ENCODE measurements at places on chromosomes 12 and 14.
A peak's percentile ranks its signal among the peaks of the same experiment; 100 is the strongest.

DNA sequence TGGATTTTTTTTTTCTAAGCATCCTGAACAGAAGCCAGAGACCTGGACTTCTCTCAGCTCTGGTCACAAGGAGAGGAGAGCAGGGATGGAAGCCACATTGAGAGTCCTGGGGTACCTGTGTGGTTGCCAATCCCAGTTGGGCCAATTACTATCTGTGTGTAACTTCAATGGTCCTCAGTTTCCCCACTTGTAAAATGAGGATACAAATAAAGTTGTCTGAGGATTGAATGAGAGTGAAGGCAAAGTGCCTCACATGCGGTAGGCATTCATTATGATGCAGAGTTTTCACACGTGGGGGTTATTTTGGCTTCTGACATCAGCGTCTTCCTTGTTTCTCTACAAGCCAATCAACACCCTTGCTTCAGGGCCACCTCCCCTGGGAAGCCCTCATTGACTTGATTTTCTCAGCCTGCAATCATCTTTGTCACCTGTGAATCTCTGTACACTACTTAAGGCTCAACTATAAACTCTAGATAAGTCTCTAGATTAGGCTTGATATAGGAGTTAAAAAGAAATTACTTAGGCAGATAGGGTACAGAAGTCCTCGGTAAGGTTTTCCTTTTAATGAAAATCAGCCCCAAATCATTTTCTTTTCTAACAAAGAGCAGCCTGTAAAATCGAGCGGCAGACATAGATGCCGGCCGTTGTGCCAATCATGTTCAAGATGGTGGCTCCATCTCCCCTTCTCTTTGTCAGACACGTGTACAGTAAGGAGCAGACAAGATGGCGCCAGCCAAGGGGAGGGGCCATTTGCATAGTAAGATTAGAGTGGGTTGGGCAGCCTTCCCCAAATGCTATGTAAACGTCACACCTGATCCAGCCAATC, 37.8 kb upstream of the FICD start:
- no peak for DNase-seq

DNA sequence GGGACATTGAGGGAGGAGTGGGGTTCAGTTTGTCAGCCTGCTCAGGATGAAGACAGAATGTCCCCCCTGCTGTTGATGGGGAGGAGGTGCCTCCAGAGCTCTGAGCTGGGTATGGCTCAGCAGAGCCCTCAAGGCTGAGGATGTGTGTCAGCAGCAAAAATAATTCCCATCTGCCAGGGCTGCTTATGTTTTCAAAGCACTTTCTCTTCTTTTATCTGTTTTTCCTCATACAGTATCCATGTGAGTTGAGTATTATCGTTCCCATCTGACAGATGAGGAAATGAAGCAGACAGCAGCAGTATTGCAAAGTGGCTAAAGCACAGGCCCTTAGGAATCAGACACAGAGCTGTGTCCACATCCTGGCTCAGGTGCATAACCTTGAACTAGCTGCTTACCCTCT, 94.1 kb downstream of the SLC8A3 start:
- DNase-seq = no peak

DNA sequence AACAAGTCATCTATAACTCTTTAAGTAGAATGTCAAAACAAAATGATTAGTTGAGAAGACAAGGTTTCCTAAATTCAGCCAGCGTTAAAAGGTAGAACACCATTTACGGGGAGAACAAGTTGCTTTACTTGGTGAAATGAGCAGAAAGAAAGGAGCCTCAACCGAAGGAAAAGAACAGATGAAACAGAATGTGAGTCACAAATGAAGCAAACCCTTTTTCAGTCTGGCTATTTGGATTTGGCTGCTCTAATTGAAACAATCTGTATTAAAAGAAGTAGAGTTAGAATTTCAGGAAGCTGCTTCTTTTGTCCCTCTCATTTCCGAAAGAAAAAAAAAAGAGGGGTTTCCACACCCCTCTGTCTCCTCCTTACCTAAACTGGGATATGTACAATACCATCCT, 34.6 kb downstream of the CEP128 start:
- DNase-seq = no peak

- peak; percentile 57 for DNase-seq
These were observed 8.0 kb downstream of the YY1 start for GRCh38 chr14:100246809-100247428.

GRCh38 chr12:24754690-24755638, 193.9 kb downstream of the BCAT1 start:
- no peak for DNase-seq

DNA sequence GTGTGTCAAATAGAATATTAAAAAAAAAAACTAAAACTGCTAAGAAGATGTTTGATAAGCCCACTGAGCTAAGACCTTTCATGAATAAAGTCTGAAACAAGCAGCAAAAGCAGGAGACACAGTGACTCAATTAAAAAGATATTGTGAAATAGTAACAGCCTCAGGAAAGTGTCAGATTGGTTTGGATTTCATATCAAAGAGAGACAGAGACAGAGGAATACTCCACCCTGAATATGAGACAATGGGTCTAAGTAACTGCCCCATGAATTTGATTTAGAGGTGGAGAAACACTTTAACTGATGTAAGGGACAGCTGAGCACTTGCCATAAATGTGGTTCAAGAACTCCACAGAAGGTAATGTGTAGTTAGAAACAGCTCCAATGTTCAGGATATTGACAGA, 277.9 kb upstream of the FOXG1 start:
- no peak for DNase-seq

DNA sequence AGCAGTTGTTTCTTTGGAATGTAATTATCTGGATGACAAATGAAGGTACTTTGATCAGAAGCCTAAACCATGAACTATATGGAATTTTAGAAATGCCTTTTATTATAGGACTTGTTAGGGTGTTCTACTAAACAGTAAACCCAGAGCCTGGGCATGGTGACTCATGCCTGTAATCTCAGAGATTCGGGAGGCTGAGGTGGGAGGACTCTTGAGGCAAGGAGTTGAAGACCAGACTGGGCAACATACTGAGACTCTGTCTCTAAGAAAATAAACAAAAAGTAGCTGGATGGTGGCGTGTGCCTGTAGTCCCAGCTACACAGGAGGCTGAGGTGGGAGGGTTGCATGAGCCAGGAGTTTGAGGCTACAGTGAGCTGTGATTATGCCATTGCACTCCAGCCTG, 23.9 kb downstream of the PALS1 start:
- DNase-seq = no peak

- DNase-seq = no peak
These were observed 8.6 kb downstream of the EVL start for GRCh38 chr14:100073576-100074430.

DNA sequence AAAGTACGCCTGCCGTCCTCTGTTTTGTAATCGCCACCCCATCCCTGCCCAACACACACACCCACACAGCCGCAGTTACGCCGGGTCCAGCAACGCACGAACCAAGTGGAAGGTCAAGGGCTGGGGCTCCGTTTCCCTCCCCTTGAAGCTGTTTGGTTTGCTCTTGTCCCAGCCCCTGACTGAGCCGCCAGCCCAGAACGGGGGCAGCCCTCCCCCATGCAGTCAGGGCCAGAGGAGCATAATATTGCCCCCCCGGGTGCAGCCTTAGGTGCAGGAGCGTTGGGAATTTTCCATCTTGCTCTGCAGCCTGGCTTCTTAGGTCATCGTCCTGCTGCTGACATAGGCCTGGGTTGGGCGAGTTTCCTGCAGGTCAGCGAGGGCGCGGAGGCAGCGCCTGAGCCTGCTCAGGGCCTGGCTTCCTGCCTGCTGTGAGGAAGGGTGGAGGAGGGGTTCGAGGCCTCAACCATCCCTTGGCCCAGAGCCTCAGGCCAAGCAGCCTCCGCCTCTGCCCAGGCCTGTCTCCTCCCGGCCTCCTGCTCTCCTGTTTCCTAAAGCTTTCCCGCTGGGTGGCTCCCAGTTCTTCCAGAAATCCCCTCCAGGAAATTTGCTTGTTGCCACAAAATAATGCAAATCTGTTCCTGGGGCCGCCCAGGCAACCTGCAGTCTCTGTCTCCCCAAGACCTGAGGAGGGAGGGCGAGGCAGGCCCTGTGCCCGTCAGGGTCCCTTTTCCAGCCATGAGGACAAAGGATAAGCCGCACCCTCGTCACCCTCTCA, 44.5 kb downstream of the PSMA6 start:
- no peak for DNase-seq

- DNase-seq = no peak
These were observed 2.9 kb upstream of the AQP6 start for GRCh38 chr12:49969651-49970429.

GRCh38 chr12:2541631-2542204, 253.1 kb upstream of the FKBP4 start:
- DNase-seq = no peak

GRCh38 chr12:30691122-30691879, 4.4 kb downstream of the IPO8 start:
- no peak for DNase-seq

DNA sequence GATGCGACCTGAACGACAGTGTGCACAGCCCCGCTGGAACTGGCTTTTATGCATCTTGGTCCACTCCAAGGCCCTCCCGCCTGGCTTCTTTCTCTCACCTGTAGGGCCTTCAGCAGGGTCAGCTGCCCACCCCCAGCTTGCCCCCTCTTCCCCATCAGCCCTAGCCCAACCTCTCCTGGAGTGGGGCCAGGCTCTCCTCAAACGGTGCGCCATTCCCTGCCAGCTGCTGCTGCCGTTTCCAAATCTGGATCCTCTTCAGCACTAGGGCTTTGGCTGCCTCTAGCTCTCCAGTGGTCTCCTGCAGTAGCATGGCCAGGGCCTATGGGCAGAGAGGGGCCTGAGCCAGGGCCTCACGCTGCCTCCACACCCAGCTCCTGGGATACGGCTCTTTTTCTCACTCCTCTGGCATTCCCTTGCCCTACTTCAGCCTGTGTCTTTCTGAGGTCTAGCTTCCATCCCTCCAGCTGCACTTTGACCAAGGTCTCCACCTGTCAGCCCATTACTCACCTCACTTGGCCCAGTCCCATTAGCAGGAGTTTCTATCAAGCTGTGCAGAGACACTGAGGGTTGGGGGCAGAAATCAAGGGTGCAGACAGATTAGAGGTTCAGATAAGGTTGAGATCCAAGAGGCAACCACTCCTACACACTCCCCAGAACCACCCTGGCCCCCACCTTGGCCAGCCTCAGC, 5.0 kb downstream of the STAT6 start:
- DNase-seq = no peak

- DNase-seq = no peak
These were observed 234.5 kb upstream of the SSTR1 start for GRCh38 chr14:37972941-37973887.

GRCh38 chr12:78864870-78865463, 393 bp downstream of the SYT1 start:
- no peak for DNase-seq

DNA sequence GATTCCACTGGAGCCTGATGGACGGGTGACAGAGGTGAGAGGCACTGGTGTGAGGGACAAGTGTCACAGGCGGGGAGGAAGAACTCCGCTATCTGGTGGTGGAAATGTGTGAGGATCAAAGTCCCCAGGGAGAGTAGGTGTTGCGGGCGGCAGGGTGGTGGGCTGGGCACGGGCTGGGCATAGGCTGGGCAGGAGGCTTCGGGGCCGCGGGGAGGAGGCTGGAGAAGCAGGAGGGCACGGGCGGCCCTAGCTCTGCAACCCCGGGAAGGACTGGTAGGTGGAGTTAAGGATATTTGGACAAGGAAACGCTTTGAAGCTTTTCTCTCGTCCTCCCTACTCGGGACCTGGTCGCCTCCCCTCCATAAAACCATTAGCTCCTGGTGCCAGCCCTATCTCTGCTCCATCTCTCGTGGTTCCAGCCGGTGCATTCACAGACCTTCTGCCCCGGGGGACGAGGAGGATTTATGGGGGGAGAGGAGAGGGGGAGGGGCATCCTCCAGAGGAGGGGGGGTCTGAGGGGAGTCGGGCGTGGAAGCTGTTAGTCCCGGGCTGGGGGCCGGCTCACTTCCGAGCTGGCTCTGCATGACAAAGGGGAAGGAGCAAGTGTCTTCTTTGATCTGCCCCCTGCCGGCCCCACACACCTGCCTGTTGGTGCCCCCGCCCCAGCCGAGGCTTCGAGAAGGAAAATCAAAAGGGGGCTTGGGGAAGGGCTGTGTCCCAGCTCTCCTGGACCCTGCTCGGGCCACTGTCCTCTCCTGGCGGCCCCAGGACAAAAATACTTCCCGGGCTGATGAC, 504 bp downstream of the WNT5B start:
- DNase-seq = no peak

GRCh38 chr14:80615831-80616230, 325.7 kb downstream of the CEP128 start:
- no peak for DNase-seq

DNA sequence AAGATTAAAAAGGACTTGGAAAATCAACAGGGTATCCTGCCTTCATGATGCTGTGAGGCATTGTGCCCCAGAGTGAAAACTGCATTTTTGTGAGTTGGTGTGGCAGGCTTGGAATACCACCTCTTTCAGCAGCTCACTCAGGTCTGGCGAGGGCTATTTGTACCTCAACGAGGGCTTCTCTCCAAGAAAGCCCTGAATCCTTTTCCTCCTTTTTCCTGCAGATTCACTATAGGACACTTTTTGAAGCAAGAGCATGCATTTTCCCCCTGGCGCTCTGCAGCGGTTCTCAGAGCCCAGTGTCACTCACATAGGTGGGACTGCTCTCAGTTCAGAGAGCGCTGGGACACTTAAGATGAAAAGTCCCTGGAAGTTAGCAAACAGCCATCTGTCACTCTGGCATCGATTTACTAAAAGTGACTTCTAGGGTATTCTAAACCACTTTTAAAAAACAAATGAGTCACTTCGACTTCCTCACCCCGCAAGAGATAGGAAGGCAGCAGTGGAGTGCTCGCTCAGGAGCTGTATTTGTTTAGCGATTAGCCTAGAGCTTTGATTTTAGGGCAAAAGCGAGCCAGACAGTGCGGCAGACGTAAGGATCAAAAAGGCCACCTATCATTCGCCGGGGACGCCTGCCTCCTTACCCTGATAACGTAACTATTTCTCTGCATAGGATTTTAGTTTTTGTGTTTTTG, 782 bp upstream of the LGR5 start:
- no peak for DNase-seq

DNA sequence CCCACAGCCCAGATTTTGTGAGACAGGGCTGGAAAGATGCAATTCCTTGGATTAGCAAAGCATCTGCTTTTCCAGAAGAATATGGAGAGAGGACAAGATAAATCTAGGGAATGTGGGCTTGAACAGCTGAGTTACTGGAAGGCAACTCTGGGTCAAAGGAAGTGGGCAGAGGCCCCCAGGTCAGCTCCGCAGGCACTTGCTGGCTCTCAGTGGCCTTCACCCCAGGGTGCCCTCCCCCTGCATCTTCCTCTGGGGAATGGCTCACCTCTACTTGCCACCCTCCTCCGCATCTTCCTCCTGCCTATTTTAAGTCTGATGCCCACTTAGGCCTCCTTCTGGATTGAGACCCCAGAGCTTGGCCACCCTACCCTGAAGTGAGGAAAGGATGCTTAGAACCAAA, 10.5 kb upstream of the PNMA1 start:
- DNase-seq = no peak

- no peak for DNase-seq
These were observed 2.9 kb downstream of the SERPINA6 start for GRCh38 chr14:94320243-94320642.

DNA sequence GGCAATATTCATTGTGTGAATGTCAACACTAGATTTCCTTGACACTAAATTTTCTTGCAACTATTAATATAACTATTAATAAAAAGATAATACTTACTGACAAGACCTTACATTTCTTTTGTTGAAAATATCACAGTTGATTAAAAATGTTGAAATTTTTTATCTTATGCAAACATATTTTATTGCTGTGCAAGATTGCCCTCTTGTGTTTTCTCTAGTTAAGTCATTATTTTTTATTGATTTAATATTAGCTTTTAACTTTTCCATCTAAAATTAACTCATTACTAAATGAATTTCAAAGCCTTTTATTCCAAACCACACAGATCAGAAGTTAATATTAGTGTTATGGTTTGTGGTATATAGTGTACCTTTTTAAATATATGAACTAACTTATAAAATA, 11.7 kb upstream of the NAA30 start:
- no peak for DNase-seq
